ENCODE measurements at places on chromosomes 4 and X.

DNA sequence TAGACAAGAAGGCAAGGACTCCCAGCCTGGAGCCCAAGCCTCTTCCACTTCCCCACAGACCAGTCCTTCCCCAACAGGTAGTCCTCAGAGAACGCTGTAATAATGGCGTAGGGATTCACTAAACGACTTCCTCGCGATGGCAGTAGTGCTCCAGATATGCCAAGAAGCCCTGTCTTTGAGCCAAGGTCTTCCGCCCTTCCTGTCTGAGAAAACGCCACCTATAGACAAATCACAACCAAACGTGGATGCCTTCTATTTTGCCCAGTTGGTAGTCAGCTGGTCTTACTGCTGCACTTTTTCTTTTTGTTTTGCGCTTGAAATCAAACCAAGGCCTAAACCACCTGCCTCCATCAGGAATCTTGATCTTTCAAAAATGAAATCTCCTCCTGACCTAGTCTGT, 203.3 kb downstream of the OR13H1 start:
- DNase-seq: no peak

GRCh38 chr4:114922592-114922933, 190.9 kb downstream of the NDST4 start:
- no peak for DNase-seq

GRCh38 chrX:129093706-129094105, 429.6 kb downstream of the SMARCA1 start:
- DNase-seq: no peak

- no peak for DNase-seq
Observed at GRCh38 chrX:152137771-152138387, 498 bp downstream of the MAGEA10 start.

DNA sequence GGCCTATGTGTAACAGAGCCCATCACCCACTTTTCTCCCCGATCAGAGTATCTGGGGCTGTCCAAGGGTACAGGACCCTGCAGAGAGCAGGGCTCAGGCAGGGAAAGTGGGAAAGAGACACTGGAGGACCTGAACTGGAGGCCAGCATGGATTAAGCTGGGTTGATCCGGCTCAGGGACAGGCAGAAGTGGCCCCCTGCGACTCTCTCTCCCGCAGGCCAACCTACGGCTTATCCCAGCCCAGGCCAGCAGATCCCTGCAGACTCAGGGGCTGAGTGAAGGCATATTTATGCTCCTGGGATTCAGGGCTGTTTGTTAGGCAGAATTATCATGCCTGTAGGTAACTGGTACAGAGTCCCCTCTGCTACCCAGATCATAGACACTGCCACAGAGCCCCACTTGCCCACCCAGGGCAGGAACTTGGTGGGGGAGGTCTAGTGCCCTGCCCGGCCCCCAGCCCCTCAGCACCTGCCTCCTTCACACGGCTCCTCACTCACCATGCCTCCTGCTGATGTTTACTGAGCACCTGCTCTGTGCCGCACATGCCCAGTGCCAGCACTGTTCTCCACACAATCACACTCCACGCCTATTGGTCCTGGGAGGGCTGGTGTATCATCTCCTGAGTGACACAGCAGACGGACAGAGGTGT, 87.3 kb downstream of the ADRA2C start:
- no peak for DNase-seq

- no peak for DNase-seq
Observed at GRCh38 chrX:38311743-38312142, 15.6 kb downstream of the RPGR start.

- DNase-seq: no peak
Observed at GRCh38 chr4:55117511-55117910, 7.9 kb downstream of the KDR start.

DNA sequence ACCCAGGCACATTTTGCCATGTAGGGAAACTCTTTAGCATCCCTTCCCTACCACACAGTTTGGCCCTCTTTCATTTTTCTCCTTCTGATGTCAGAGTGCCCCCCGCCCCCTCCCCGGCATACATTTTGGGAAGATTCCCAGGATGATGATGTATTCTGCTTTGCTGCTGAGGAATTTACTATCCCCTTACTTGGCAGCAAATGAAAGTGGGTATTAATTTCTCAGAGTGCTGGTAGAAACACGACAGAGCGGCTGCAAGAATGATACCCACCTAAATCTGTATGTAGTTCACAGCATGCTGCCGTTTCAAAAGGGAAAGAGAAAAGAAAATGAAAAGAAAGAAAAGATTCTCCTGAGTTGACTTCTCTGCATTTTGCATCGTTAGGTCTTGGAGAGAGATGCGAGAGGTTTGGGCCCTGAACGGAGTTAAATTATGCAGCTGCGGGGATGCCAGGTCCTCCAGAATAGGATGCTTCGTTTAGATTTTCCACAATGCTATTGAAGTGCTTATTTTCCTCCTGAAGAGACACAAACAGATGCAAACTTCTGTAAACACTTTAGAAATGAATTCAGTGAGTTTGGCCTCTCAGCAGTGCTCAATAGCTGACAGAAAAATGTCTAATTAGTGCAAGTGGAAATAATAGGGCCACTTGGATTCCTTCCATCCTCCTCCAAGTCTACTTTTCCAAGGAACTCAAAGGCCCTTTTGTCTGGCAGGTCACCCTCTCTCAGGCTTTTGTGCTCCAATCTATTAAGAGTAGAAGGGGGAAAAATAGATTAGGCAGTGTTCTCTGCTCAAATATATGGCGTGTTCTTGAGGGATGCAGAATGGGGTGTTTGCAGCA, 106.2 kb downstream of the ALPK1 start:
- no peak for DNase-seq

DNA sequence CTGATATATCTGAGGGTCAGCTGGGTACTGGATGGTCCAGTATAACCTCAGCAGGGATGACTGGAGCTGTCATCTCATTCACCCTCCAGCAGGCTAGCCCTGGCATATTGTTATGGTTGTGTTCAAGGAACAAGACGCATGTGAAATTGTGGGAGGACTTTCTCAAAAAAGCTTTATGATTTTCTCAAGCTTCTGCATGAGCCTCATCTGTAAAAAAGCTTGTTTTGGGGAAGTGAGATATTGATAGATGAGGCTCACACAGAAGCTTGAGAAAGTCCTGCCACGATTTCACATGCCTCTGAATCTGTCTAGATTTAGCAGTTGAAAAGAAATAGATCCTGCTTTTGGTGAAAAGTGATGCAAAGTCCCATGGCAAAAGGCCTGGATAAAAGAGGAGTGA, 93.4 kb downstream of the SPCS3 start:
- DNase-seq: no peak

Measured in activated T-cell treated with anti-CD3 and anti-CD28 coated beads for 1 hour (primary cell).